Activated CD4-positive, alpha-beta T cell treated with anti-CD3 and anti-CD28 coated beads, Interleukin-2, Interleukin-6, amounts not matched to agents 100 ng/mL and 50 ng/mL, durations not matched to agents 16 hours and 8 hours (primary cell): ENCODE measurements at places on chromosomes 12 and 14.

- no peak for DNase-seq
Observed at GRCh38 chr12:105861227-105861626, 277.5 kb downstream of the NUAK1 start.

DNA sequence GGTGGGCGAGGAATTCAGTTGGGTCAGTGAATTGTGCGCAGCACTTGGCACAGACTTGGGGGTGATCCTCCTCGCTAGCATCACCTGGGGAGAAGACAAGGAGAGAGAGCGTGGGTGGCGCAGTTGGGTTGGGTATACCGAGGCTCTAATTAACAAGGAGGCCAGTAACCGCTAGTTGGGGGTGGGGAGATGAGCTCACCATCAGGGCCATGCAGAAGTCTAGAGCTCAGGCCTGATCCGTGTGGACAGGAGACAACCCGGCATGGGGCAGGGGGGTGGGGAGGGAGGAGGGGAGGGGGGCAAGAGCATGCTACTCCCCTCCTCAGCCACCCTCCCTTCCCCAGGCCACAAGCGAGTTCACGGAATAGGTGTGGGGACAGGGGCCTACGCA is 580 bp downstream of the SALL2 start:
- DNase-seq, result no peak

DNA sequence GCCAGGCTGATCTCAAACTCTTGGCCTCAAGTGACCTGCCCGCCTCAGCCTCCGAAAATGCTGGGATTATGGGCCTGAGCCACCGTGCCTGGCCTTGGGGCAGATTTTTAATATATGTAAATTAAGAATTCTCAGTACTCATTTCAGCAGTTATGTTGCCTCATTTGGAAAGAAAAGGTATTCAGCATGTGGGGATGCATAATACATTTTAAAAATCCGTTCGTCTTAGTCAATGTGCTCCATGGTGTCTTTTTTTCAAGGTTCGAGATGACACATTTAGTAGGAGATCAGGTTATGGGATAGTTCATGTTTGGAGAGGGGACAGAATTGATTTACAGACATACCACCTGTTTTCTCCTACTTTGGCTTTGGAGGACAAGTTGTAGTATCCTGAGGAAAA is 10.2 kb downstream of the SYNE2 start:
- no peak for DNase-seq

DNA sequence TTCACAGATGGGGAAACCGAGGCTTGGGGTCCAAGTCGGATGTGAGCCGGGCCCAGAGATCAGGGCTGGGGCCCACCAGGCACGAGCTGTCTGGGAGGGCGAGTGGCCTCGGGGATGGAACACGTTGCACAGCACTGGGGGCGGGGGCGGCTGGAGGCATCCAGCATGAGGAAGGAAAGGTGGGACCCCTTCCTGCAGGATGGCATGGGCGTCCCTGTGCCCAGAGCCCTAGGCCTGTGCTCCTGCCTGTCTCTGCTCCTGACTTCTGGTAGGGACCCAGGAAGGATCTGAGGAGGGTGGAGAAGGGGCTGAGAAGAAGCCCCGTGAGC is 183.4 kb downstream of the KIF26A start:
- no peak for DNase-seq

DNA sequence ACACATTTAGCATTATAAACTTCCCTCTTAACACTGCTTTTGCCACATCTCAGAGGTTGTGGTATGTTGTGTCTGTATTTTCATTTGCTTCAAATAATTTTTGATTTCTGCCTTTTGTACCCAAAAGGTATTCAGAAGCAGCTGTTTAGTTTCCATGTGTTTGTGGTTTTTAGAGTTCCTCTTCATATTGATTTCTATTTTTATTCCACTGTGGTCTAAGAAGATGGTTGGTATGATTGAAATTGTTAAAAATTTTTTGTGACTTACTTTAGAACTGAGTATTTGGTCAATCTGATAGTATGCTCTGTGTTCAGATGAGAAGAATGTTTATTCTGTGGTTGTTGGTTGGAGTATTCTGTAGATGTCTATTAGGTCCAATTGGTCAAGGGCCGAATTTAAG is 76.4 kb downstream of the IFNG-AS1 start:
- no peak for DNase-seq

GRCh38 chr12:26627335-26627734 is 205.7 kb downstream of the ITPR2 start:
- no peak for DNase-seq
